Stimulated activated CD4-positive, alpha-beta T cell treated with anti-CD3 and anti-CD28 coated beads, TNF-alpha, amount 100 ng/mL, for 4 hours (primary cell): ENCODE measurements at places on chromosomes 3 and 15.

- no peak for DNase-seq
These were observed 16.8 kb upstream of the TGM5 start for GRCh38 chr15:43283526-43283925.

DNA sequence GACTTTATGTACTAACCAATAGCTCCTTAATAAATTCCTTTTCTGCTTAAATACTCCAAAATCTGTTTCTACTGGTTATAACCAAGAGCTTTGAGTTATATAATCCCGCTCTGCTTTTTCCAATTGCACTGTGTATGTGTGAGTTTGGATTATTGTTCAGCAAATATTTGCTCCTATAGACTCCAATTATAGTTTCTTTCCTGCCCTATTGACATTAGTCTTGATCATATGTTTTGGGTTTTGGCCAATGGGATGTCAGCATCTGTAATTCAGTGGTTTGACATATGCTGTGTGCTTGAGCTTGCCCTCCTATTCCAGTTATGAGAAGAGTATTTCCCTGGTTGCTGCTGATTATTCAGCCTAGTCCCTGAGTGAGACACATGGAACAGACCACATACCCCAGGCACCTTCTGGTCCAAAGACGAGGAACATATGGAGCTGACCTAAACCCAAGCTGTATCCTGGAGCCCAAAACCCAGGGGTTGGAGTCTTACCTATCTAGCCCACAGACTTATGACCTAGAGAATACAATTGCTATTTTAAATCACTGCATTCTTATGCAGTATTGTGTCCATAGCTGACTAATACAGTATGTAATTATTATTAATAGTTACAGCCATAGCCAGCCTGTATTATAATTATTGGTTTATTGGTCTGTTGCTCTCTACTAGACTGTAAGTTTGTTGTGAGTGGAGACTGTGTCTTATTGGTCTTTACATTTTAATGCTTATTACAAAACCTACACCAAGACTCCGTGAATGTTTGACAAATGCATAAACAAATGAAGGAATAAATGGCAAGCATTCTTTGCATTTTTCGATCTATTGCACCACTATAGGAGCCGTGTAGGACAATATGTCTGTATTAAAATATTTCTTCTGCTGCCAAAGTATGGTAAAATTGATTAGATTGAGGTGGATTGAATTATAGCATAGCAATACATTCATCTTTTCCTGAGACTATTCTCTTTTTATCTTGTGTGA, 11.7 kb upstream of the ZNF280D start:
- DNase-seq, result no peak

DNA sequence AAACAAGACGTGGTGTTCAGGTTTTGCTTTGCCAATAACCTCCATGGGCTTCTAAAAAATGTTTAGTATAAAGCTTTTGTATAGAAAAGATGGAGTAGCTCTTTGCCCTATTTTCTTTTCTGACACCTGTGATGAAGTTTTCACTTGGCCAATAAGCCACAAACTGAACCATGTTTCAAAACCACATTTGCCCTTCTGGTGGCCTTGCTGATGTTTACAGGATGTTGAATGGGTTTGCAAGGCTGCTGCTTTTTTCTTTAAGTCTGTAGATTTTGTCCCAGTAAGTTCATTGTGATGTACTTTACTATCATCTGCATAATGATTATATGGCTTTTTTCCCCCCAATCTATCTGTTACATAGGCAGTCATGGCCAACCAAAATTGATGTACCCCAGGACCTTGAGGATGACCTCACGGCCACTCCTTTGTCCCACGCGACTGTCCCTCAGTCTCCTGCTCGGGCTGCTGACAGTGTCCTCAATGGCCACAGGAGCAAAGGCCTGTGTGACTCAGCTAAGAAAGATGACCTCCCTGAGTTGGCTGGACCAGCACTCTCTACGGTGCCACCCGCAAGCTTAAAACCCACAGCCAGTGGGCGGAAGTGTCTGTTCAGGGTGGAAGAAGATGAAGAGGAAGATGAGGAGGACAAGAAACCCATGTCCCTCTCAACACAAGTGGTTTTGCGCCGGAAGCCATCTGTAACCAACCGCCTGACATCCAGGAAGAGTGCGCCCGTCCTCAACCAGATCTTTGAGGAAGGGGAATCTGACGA, 60.8 kb downstream of the SNRK start:
- no peak for DNase-seq

DNA sequence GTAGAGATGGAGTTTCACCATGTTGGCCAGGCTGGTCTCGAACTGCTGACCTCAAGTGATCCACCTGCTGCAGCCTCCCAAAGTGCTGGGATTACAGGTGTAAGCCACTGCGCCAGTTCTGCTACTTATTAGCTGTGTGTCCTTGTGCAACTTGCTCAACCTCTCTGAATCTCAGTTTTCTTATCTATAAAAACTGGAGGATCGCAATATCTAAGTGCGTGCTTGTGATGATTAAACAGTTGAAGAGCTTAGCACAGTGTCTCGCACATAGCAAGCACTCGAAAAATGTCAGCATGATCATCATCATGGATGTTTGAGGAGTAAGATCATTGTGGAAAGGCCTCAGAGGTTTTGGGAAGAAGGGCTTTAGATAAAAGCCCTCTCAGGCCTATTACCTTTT, 10.8 kb downstream of the CLCN2 start:
- DNase-seq, result no peak

DNA sequence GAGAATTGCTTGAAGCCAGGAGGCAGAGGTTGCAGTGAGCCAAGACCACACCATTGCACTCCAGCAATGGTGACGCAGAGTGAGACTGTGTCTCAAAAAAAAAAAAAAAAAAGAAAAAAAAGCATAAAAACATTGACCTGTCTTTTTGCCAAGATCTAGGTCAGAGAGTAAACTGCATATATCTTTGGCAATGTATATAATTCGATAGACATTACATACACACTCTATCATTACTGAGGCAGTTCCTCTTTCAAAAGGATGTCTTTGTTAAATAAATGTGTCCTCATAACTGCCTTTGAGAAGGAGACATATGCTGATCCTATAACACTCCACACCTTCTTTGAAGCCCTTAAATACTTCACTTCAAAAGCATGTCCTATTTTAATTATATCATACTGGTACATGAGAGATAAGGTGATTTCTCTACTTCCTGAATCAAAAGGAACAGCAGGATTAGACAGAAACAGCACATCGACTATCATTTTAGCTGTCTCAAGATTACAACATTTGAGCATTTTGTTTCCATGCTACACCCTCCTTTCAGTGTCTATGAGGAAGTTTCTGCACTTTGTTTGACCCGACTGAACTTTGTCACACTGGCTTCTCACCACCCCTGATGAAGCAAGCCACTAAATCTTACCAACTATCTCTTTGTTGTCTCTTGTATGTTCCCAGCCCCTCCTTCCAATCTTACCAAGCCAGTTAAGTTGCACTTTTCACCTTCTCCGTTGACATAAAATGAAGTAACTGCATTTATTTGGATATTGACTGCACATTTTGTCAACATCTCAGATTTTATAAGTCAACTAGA, 335.8 kb downstream of the MECOM start:
- DNase-seq, result no peak

DNA sequence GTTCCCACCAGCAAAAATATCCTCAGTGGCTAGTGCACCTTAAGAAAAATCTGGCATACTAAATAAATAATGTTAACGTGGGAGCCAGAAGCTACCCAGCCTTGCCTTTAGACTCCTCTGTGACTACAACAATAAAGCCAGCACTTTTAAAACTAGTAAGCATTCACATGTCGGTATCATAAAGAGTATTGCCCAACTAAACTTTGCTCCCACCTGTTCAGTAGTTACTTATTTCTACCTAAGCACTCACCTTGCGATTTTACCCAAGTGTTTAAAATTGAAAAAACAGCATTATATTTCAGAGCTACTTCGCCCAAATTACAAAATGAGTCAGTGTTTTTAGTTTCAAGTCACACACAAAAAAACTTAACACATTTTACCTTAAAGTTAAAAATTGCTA, 12.8 kb downstream of the ALDH1L1 start:
- no peak for DNase-seq

GRCh38 chr15:39181940-39182339, 398.9 kb upstream of the THBS1 start:
- no peak for DNase-seq

- no peak for DNase-seq
These were observed 12.0 kb downstream of the MESD start for GRCh38 chr15:80977627-80978036.

- no peak for DNase-seq
These were observed 101.7 kb upstream of the TPM1 start for GRCh38 chr15:62940755-62941361.

GRCh38 chr3:192935441-192935840, 17.8 kb upstream of the MB21D2 start:
- DNase-seq, result no peak

GRCh38 chr3:96915445-96915844, 101.1 kb downstream of the EPHA6 start:
- DNase-seq, result no peak

GRCh38 chr15:58537033-58537432, 105.2 kb downstream of the LIPC start:
- no peak for DNase-seq

DNA sequence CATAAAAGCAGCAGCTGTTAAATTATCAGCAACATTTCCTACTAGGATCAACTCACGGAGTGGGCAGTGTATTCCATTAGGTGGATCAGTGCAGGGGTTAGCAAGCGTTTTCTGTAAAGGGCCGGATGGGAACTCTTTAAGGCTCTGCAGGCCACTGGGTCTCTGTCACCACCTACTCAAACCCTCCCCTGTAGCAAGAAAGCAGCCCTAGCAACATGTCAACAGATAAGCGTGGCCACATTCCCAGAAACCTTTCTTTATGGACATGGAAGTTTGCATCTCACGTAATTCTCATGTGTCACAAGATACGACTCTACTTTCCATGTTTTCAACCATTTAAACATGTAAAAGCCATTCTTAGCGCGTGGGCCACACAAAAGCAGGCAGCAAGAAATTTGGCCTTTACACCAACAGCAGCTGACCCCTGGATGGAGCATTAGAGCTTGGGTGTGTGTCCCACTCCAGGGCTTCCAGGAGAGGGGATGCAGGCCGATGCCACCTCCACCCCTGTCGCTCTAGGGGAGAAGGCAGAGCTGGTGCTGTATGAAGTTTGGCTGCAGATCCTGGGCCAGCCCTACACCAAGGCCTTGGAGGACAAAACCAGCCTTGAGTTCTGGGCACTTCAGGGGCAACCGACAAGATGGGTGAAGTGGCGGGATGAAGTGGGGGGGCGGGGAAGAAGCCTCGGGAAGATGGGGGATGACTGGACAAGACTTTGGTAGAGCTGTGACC, 48.2 kb upstream of the CSPG4 start:
- DNase-seq, result no peak

GRCh38 chr3:122406198-122406597, 9.7 kb downstream of the WDR5B start:
- no peak for DNase-seq

GRCh38 chr15:47584316-47584715, 133.0 kb upstream of the SEMA6D start:
- DNase-seq, result no peak

GRCh38 chr3:148911173-148911572, 46.1 kb downstream of the CPA3 start:
- no peak for DNase-seq

- no peak for DNase-seq
These were observed 68.6 kb downstream of the ABHD5 start for GRCh38 chr3:43759297-43759782.

GRCh38 chr15:67406257-67406861, 114.6 kb upstream of the C15orf61 start:
- no peak for DNase-seq

- DNase-seq, result no peak
These were observed 4.4 kb upstream of the ABCF3 start for GRCh38 chr3:184181596-184181995.

GRCh38 chr15:93152951-93153350, 63.9 kb upstream of the RGMA start:
- no peak for DNase-seq

DNA sequence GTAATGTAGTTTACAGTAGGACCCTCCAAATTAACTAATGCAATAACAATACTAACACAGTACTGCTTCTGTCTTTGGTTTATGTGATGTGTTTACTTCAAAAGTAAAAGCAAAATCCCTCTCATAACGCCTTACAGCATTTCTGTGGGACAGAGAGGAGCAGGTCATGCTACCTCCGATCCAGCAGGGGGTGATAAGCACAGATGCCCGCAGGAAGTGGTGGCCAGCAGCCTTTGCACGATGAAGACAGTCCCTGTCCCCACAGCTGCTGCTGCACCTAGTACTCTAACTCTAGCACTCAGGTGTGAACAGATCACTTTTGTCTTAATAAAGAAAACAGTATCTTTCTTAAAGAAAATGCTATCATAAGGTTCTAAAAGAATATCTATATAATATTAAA, 38.3 kb downstream of the ANO10 start:
- DNase-seq, result no peak

DNA sequence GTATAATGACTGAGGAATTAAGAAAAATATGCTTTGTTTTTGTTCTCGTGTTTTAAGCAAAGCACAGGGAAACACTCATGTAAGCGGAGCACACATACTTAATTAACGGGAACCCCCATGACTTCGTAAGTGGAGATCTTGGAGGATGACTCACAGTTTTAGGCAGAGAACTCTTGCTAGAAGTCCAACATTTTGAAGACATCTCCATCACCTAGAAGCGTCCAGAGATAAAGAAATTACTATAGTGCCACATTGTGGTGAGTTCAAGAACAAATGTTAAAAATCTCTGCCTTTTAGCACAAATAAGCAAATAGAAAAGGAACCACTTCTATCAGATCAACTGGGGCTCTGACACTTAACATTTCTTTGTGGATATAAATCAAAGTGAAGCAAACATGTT, 194.1 kb upstream of the ARHGEF26 start:
- DNase-seq, result no peak

DNA sequence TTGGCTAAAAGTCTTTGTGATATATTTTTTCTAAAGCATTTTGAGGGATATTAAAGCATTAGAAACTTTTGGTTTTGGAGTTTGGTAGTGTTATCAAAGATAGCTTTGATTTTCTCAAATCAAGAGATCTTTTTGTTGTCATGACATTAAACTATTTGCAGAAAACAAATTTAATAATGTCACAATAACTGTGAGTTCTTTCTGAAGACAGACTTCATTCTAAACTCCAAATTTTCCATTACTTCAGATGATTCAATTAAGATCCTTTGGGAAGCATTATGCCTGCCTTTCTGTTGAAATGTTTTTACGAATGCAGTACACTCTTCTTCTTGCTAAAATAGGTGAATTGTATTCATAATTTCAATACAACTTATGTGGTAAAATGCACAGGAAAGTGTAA, 145.4 kb downstream of the ALCAM start:
- DNase-seq, result no peak
